ENCODE measurements at places on chromosomes 3 and 15.

DNA sequence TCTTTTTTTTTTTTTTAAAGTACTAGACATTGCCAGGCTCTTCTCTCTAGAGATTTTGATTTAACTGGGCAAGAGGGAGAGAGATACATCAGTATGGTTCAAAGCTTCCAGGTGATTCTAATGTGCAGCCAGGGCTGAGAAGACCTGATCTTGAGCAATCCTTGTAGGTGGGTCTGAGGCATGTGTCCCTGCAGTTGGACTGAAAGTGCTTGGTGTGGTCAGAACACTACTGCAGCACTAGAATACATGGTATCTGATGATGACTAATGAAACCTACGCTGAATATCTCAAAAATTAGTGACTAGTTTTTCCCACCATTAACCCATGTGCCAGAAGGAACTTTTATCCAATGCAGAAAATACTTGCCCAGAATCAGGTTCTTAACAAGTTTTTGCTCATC lies 34.4 kb upstream of the MYO5C start:
- no peak for DNase-seq

GRCh38 chr15:34049112-34049511 lies 10.1 kb upstream of the AVEN start:
- DNase-seq = no peak

GRCh38 chr3:134681522-134681900 lies 30.7 kb upstream of the KY start:
- DNase-seq = no peak

DNA sequence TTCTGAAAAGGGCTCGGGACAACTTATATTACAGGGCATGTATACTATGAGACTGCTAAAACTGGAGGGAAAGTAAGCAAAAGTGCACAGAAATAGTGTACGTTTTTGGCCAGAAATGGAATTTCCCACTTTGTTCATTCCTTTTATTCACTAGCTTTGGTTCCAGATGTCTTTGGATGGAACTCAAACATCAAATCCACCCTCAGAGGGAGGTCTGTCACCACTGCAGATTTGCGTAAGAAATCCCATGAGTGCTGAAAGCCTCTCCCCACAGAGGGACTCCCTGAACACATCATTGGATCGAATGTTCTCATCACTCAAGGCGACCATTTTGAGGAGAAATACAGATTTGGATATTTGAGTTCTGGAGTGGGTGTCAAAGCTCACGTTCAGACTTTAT lies 71.6 kb downstream of the FEM1B start:
- no peak for DNase-seq

- DNase-seq = no peak
Observed at GRCh38 chr3:10365791-10366190, 44.9 kb upstream of the SEC13 start.

Measured in Panc1 (cell line).